ENCODE measurements at places on chromosomes 11 and 22. TPM values are rescaled to one million over a fixed set of nuclear protein-coding genes. Genes with fewer than 3 reads are reported as not detected.

DNA sequence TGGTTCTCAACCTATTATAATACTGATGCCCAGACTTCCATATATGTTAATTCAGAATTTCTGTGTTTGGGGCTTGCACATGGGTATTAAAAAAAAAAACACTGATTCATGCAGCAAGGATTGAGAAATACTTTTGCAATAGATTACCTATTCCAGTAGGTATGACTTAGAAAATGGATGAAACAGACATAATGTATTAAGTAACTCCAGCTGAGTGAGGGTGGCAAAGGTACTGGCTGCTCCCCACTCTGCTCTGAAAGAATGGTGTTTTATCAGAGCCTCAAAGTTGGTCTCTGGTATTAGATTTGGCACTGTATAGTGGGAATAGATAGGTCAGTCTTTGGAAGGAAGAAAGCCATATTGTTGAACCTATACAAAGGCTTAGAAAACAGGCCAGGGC is 234.3 kb upstream of the FOLH1 start:
- DNase-seq, result no peak
- H3K27ac ChIP-seq, result no peak overlapping the region
- H3K27me3 ChIP-seq, result no peaks in the 10 kb centered on the region
- H3K36me3 ChIP-seq, result no peaks in the 10 kb centered on the region

DNA sequence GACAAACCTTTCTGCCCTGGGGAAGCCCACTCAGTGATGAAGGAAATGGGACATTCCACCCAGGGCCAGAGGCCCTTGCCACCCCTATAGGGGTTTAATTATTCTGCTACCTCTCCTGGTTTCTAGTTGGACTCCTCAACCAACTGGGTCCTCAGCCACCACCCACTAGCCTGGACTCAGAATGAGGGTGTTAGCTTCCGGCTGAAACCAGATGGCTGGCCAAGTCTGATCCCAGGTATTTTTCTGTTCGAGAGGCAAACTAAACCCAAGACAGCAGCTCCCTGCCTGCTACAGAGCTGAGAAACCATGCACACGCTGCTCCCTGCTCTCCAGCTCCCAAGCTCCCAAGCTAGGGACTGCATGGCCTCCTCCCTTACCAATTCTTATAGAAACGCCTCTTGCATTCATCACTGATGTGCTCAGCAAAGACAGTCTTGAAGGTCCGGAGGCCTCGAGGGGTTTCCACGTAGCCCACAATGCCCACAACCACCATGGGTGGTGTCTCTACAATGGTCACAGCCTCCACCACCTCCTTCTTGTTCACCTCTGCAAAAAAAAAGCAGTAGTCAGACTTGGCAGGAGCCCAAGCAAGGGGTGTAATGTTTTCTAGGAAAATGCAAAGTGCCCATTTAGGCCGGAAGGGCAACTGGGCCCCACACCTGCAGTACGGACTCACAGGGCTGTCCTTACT is 2.2 kb downstream of the RPL3 start:
- no peak overlapping the region for H3K27ac ChIP-seq
- no peaks in the 10 kb centered on the region for H3K27me3 ChIP-seq
- peaks cover 10% of the 10 kb centered on the region for H3K36me3 ChIP-seq
- peaks cover 69% of the 10 kb centered on the region for H3K4me1 ChIP-seq

OR52H1 gene
- total RNA-seq, result 0.32 TPM

DNA sequence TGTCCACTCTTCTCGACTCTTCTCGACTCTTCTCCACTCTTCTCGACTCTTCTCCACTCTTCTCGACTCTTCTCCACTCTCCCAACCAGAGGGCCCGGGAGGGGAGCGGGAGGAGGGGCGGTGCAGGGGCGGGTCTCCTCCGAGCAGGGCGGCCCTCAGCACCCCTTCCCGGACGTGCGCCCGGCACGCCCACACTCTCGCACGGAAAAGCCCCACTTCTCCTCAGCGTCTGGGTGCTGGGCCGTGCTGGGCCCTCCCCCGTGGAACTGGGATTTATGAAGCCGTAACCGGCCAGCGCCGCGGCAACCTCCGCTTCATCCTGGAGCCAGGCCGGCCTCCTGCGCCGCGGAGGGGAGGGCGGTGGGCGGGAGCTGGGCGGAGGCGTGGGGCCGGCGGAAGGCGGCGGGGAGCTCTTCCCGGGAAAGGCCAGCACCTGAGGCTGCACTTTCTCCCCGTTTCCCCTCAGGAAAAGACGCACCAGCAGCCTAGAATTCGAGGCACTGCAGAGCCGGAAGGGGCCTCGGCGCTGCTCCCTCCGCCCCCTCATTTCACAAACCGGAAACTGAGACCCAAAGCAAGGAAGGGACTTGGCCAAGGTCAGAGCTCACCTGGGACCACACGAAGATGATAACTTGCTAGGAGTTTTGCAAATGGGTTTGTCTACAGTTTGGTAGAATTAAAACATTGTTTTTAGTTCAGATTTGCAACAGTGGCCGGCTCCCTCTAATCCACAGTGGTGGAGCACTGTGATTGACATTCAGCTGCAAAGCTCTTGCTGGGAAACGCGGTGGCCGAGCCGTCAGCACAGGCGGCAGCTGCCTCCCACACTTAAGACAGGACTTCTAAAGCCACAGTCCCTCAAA is 31.6 kb upstream of the JAM3 start:
- DNase-seq, result peak; percentile 71
- H3K36me3 ChIP-seq, result no peaks in the 10 kb centered on the region
- H3K27ac ChIP-seq, result peak overlapping the region; percentile 91
- peak overlapping the region; percentile 53 for H3K4me3 ChIP-seq
- peaks cover 21% of the 10 kb centered on the region for H3K4me1 ChIP-seq

DTX4 gene
- 33.2 TPM for total RNA-seq

- H3K27ac ChIP-seq, result no peak overlapping the region
- H3K4me3 ChIP-seq, result no peak overlapping the region
- no peaks in the 10 kb centered on the region for H3K4me1 ChIP-seq
- no peaks in the 10 kb centered on the region for H3K36me3 ChIP-seq
- DNase-seq, result no peak
- H3K27me3 ChIP-seq, result no peaks in the 10 kb centered on the region
Observed at GRCh38 chr11:70510571-70510970, 112.2 kb downstream of the CTTN start.

SGSM1 gene
- total RNA-seq, result 2.8 TPM

DNA sequence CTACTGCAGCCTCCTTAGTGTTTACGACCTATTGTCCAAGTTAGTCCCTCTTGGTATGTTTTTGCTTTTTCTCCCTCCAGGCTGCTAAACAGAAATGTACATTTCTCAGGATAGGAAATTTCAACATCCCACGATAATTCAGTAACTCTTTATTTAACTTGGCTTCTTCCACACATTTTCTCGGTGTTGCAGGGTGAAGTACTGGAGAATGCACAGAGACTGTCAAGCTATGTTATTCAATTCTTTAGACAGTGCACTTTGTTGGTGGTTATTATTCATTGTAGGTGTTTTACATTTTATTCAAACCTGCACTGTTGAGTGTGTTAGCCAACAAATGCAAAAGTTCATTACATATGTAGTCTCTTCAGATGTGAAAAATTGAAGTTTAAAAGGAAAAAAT is 839.8 kb downstream of the LRRC4C start:
- no peaks in the 10 kb centered on the region for H3K36me3 ChIP-seq
- no peaks in the 10 kb centered on the region for H3K27me3 ChIP-seq
- H3K4me3 ChIP-seq, result no peak overlapping the region

C11orf91 gene
- not detected for total RNA-seq

GRCh38 chr22:33325232-33326004 is 267.2 kb upstream of the SYN3 start:
- no peaks in the 10 kb centered on the region for H3K27me3 ChIP-seq
- no peaks in the 10 kb centered on the region for H3K4me1 ChIP-seq
- H3K27ac ChIP-seq, result no peak overlapping the region
- DNase-seq, result no peak

B4GALNT4 gene
- 1.4 TPM for total RNA-seq

DNA sequence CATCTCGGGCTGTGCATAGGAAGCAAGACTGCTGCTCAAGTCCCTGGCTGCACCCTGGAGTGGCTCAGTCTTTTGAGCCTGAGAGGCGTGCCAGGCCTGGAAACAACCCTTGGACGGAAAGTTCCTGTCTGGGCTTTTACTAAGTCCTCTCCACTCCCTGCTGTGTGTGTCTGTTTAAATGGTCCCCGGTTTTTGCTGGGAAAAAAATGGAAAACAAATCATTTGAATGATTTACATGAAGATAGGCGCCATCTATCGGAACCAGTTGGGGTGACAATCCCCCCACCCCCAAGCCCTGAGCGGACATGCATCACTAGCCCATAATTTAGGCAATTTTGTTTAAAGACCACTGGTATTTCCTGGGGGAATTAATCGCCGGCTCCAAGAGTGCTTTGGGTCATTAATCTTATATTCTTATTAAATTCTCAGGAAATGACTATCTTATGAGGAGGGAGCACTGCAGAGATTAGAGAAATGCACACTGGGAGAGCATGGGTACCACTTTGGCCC is 2.7 kb upstream of the GAB2 start:
- peaks cover 6% of the 10 kb centered on the region for H3K4me1 ChIP-seq
- peak overlapping the region; percentile 99 for H3K27ac ChIP-seq
- no peak overlapping the region for H3K4me3 ChIP-seq
- DNase-seq, result peak; percentile 85
- no peaks in the 10 kb centered on the region for H3K27me3 ChIP-seq

DNA sequence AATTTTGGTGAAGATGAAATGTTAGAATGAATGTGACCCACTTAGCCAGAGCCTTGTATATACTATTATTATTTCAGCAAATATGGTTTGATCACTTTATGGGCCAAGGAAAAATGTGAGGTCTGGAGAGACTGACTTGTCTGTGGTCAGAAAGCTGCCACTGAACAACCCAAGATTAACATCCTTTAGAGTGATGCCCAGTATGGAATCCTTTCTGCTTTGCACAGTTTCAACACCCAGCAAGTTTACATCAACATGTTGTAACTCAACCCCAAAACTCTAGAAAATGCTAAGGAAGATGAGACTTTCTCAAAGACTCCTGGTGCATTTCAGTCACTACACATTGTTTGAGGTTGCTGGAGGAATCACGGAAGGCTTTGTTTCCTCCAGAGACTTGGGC is 107.7 kb downstream of the SNX19 start:
- H3K36me3 ChIP-seq, result no peaks in the 10 kb centered on the region
- no peak overlapping the region for H3K27ac ChIP-seq

Measured in left lung (tissue), 14 donors.